ENCODE measurements at places on chromosomes 1 and 21.
A peak's percentile ranks its signal among the peaks of the same experiment; 100 is the strongest.

- no peak for DNase-seq
Observed at GRCh38 chr1:227459326-227459841, 104.0 kb upstream of the ZNF678 start.

DNA sequence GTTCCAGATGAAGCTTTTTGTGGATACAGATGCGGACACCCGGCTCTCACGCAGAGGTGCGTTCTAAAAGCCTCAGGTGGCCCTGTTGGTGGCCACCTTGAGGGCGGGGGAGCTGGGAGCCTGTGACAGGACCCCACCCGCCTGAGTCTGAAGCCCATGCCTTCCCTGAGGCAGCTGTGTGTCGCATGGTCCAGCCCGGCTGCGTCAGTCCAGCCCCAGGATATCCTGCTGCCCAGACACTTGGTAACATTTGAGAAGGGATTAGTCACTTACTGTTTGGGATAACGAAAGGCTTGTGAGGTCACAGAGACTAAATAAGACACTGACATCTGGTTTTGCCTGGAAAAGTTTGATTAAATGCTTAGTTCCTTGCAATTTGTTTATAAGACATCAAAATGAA is 68.9 kb downstream of the UCK2 start:
- no peak for DNase-seq

- no peak for DNase-seq
Observed at GRCh38 chr1:155228096-155228427, 19.6 kb downstream of the MTX1 start.

DNA sequence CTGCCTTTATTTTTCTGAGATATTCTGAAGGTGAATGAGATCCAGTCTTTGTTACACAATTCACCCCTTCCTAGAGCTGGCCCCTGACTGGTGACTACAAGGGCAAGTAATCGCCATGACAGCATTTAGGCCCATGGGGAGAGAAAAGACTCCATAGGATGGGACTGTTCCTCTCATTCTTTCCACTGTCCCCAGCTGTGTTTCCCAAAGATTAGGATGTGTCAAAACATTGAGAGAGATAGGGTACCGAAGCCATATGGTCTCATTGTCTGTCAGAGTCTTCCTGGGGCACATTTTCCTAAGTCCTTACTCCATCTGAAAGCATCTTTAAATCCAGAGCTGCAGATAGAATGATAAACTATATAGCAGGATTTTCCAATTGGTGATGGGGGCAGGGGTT is 423.5 kb downstream of the OMA1 start:
- DNase-seq, result no peak

DNA sequence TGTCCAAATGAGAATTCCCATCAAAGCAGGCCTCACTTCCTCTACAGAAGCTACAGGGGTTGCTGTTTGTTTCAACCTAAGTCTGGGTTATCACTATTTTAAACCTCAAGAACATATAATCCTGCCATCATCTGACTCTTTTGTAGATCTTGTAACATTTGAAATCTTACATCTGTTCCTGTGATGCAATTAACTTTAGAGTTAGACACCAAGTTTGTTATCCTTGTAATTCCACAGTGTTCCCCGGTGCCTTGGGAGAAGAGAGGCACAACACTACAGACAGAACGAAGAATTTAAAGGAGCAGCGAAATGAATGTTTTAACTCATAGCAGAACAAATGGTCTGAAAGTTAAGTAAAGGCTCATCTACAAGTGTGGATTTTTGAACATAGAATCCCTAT is 116.1 kb downstream of the UCHL5 start:
- DNase-seq, result no peak

GRCh38 chr1:157170677-157171515 is 32.7 kb upstream of the ETV3 start:
- peak; percentile 44 for DNase-seq

GRCh38 chr1:172999349-172999748 is 51.4 kb downstream of the TNFSF18 start:
- DNase-seq, result no peak

DNA sequence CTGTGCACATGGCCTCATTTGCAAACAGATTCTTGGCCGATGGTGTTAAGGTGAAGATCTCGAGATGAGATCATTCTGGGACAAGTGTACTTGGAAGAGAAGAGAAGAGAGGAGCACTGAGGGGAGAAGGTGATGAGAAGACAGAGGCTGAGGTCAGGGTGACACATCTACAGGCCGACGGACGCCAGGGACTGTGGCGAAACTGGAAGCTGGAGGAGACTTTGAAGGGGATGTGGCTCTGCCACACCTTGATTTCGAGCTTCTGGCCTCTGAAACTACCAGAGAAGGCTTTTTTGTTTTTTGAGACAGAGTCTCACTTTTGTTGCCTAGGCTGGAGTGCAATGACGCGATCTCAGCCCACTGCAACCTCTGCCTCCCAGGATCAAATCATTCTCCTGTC is 137.5 kb upstream of the TMEM51 start:
- no peak for DNase-seq

GRCh38 chr1:212354464-212354863 is 60.2 kb downstream of the PACC1 start:
- no peak for DNase-seq

GRCh38 chr1:216387782-216388181 is 35.5 kb downstream of the USH2A start:
- no peak for DNase-seq

DNA sequence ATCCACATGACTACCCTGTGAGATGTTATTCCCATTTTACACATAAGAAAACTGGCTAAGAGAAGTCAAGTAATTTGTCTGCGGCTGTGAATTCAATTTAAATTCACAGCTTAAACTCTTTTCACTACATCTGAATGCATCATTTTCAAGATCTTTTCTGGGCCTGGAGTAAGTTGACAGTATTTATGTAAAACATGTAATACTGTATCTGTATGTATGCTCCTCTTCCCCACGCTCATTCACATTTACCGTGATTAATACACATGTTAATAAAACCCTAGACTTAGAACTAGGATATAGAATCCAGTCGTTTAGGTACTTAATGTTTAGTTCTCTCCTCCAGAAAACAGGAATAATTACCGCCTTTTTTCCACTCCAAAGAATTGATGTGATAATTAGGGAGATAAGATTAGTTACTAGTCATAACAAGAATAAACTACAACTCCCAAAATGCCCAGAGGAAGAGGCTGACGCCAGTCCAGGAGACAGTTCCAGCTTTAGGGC is 442 bp upstream of the PPP1R12B start:
- DNase-seq, result no peak

DNA sequence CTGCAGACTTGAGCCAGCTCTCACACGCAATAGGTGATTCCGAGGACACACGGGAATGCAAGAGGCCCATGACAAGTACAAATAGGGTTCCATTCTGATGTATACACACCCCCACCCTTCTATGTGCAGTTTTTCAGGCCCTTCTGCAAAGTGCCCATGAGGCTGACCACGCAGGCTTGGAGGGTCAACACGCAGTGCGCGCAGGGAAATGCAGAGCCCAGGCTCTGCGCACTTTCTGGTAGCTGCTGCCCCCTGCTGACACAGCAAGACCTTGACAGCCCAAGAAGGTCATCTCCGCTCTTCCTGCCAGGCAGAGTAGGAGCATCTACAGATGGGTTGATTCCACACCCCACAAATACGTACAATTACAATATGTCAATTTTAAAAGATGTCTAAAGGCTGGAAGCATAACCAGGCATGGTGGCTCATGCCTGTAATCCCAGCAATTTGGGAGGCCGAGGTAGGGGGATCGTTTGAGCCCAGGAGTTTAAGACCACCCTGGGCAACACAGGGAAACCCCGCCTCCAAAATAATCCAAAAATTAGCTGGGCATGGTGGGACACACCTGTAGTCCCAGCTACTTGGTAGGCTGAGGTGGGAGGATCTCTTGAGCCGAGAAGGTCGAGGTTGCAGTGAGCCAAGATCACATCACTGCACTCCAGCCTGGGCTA is 18.5 kb downstream of the SH3BP5L start:
- DNase-seq, result peak; percentile 67

DNA sequence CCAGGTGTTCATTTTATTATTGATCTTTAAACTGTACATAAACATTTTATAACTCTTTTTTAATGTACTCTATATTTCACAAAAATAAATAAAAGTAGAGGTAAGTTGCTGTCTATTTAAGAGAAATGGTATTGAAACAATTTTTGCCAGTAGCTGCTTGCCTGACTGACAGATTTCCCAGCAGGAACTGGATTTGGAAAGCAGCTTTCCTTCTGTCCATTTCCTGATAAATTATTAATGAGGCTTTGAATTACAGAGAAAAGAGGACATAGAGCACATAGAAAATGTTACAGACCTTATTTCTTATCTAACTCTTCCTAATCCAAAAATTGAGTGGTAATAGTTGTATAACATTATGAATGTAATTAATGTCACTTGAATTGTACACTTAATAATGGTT is 79.7 kb upstream of the BCL10 start:
- no peak for DNase-seq

GRCh38 chr1:39413902-39414528 is 77.4 kb upstream of the BMP8A start:
- no peak for DNase-seq

DNA sequence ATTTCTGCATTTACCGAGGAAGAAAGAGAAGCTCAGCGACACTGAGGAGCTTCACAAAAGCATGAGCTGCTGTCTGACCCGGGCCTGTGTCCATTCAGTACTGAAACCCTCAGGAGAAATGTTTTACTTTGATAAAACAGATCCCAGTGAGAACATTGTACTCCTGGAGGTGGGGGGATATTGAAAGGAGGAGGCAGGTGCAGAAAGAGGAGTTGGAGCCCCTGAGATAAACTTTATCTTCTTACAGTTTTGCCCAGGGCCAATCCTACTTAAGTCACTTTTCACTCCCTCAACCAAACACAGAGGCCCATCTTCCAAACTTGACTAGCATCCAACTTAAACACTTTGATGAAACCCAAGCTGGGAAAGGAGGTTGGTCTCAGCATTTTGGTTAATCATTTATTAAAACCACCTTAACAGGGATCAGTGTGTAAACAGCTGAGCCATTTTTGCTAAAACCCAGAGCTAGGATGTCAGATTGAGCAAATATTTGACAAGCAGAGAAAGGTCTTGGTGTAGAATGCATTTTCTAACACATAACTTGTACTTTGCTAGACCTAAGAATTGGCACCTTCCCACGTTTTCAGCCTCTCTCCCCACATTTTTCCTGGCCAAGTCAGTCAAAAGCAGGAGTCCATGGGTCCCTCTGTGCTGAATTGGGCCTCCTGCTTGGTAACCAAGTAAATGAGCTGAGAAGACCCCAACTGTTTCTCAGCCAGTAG is 32.5 kb upstream of the SARS1 start:
- DNase-seq, result peak; percentile 77

Data from small intestine (tissue), 16 donors.